ENCODE measurements at places on chromosomes 12 and 14.

DNA sequence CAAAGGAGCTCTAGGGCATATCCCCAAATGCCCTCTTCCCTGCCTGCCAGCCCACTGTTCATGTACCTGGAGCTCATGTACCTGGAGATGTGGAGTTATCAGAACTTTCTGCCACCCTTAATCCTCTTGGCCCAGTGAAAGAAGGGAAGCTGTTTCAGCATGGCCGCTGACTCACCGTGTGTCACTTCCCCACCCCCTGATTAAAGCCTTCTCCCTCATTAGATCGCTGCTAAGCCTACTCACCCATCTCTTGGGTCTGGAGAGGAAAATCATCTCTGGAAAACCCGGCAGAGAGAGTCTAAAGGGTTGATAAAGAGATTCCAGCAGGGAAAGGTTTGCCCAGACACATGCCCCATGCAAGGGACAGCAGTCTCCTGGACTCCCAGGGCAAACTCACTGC, 4.5 kb upstream of the LTBP2 start:
- DNase-seq, result peak; percentile 86

GRCh38 chr12:111643427-111643826, 42.3 kb downstream of the BRAP start:
- DNase-seq, result no peak

GRCh38 chr14:52547526-52547925, 4.8 kb downstream of the TXNDC16 start:
- no peak for DNase-seq

GRCh38 chr14:60657456-60658210, 8.4 kb upstream of the SIX1 start:
- no peak for DNase-seq

DNA sequence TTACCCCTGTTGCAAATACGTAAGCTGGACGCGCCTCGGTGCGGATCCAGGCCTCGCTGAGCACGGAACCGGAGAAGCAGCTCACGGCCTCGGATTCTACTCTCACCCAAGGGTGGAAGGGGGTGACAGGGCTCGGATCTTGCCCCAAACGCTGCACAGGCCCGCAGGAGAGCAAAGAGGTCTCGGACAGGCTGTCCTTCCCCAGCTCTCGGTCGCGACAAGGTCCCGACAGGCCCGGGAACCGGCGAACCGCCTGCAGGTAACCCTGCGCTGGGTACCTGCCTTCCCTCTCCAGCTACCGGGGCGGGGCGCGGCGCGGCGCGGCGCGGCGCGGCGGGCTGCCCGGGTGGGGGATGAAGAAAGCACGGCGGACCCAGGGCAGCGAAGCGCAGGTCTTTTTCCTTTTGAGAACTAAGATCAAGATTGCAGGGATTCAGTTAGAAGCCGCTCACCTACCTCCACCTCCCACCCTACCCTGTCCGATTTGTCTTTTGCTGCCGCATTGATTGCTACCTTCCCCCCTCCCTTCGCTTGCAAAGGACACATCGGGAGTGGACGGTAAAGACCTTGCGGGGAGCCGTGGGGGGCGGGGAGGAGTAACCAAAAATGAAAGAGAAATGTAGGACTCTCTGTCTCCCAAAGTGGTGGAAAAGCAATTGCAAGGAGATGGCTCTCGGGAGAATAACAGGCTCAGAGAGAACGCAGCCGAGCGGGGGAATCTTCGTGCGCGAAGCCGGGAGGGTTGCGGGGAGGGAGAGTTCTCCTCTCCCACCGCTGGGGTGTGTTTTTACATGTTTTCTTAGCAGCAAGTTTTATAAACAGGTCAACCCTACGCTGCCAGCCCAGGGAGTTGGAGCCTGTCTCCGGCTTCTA, 8.4 kb upstream of the TBX3 start:
- no peak for DNase-seq

- no peak for DNase-seq
Measured at GRCh38 chr12:58029260-58029659, 87.9 kb downstream of the ATP23 start.

- peak; percentile 41 for DNase-seq
Measured at GRCh38 chr12:93497456-93497855, 30.1 kb downstream of the MRPL42 start.

DNA sequence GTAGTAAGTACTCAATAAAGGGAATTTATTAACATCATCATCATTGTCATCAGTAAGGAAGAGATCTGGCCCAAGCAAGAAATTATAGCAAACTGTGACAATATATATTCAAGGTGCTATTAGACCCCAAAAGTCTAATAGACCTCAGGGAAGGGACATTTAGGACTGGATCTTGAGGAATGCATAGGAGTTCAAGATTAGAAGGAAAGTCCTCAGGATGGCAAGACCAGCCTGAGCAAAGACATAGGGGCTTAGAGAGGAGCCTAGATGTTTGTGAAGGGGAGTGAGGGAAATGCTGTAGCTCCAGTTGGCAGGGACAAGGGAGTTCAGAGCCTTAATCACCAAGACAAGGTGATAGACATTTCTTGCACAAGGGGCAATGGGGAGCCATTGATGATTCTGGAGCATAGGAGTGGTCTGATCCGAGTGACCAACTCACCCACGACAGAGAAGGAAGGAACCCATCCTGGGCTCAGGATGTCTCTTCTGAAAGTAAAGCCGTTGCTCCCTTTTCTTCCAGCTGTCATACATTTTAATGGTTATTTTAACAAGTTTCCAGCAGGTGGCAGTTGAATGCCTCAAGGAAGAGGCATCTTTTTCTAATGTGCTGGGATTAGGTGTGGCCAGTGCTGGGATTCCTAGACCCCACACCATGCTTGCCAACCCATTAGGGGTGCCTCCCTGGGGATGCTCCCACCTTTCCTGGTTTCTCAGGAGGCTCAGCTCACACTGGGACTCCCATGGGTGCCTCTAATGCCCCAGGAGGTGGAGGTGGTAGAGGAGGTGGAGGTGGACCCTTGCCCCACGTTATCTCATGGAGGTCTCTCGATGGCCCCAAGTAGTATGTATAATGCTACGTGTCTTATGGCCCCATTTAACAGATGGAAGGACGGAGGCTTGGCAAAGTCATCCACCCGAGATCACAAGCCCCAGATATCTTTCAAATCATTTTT, 37.8 kb downstream of the PHETA1 start:
- DNase-seq, result peak; percentile 75

DNA sequence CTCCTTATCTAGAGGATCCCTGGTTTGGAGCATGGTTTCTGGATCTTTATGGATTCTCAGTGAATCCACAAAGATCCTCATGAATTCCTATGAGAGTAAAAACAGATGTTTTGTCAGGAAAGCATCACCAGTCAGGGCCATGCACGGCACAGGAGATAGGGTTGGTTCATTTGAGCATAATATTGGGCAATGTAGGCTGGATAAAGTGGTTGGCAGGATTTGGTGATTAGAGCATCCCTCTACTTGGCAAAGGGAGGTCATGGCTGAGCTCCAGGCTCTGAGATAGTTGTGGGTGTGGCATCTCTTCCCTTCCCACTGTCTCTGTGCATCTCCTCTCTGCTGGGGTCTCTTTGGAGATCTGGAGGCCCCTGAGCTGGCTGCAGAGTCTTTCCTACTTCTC, 149.8 kb downstream of the DACT1 start:
- no peak for DNase-seq

DNA sequence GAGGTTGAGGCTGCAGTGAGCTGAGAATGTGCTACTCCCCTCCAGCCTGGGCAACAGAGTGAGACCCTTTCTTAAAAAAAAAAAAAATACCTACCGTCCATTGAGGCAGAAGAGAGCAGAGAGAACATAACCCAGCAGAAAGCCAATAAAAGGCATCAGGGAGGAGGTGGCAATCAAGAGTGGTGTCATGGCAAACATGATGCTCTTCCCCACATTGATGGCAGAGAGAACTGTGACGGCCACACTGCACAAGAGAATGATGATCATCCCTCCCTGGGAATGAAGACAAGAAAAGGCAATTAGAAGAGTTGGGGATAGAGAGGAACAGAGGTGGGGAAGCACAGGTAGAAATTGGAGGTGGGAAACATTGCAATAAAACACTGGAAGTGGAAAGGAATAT, 12.1 kb downstream of the SRSF5 start:
- DNase-seq, result no peak

DNA sequence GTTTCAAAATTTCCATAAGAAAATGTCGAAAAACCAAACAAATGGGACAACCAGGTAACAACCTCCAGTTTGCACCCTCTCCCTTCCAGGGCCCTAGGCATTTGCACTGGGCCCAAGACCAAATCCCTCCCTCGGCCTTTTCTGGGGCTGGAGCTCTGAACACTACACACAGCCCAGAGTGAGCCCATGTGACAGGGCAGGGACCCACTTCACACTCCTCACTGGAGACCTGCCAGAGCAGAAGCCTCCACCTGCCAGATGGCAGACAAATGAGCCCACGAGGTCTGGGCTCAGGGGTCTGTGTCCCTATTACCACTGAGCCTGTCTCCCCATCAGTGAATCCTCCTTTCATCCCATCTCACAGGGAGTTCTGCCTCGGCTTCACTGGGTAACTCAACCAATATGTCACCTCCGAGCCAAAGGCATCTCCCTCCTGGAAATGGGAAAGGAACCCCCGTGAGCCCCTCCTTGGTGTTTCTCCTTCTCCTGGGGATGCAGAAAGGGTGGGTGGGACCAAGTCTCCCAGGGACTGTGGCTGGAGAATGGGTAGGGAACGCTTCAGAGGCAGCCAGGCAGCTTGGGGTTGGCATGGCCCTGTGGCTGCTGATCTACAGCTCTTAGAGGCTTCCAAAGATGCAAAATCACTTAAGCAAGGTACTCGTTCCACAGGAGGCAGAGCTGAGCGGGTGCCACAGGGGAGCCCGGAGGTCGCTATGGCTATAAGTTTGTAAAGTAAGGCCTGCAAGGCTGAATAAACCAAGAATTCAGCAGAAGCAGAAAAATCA, 10.6 kb downstream of the VWF start:
- no peak for DNase-seq

DNA sequence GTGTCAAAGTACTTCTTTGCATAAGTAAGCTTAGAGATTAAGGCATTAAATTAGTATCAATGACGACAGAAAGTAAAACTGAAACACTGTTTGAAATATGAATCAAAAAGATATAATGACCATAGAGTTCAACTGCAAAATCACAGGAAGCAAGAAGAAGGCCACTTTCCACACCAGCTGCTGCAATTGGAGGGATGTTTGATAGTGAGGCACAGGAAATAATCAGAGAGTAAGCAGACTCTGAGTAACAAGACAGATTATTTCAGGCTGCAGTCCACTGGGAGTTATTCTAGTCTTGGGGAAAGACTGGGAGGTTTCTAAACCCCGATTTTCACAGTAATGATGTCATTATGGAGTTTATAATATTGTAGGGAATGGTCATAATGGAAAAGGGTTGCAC, 12.9 kb downstream of the MDGA2 start:
- no peak for DNase-seq

- DNase-seq, result no peak
Measured at GRCh38 chr12:132417741-132418140, 72.2 kb upstream of the FBRSL1 start.

DNA sequence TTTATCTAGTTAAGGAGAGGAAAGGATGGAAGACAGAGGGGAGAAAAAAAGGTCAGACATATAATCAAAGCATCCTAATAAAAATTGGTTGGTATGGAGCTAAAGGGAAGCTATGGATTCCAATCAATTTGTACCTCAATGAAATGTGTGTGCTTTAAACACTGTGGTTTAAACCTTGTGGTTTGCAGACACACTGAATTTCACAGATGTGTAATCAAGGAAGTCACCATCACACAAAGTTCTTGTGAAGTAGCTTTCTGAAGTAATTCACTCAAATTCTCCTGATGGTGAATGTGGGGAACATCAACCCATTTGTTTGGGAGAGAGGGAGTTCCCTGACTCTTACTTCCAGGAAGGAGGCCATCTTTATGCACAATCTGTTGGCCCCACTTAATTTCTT, 243.3 kb upstream of the KRR1 start:
- no peak for DNase-seq

GRCh38 chr12:27652174-27652763, 44.0 kb upstream of the REP15 start:
- DNase-seq, result peak; percentile 59

DNA sequence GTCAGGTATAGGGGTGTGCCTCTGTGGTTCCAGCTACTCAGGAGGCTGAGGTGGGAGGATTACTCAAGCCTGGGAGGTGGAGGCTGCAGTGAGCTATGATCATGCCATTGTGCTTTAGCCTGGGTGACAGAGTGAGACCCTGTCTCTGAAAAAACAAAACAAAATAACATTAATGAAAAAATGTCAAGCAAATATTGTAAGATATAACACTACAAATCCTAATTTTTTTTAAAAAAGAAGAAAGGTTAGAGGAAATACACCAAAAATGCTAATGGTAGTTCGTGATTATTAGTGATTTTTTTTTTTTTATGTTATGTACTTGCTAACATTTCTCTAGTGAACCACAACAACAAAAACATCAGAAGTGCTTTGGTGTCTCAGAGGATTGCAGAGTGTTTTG, 47.7 kb downstream of the TSPAN9 start:
- no peak for DNase-seq

- peak; percentile 24 for DNase-seq
Measured at GRCh38 chr12:13661005-13661887, 320.2 kb downstream of the GRIN2B start.

GRCh38 chr12:55842681-55843429, at the start of gene MMP19:
Gene MMP19 (minus strand): TSS chr12:55842936. CDS start chr12:55842830, 106 bp downstream.
- peak; percentile 77 for DNase-seq

GRCh38 chr12:15886372-15887042, 4.3 kb downstream of the STRAP start:
- no peak for DNase-seq

GRCh38 chr14:99039331-99040041, 232.5 kb downstream of the BCL11B start:
- DNase-seq, result no peak

DNA sequence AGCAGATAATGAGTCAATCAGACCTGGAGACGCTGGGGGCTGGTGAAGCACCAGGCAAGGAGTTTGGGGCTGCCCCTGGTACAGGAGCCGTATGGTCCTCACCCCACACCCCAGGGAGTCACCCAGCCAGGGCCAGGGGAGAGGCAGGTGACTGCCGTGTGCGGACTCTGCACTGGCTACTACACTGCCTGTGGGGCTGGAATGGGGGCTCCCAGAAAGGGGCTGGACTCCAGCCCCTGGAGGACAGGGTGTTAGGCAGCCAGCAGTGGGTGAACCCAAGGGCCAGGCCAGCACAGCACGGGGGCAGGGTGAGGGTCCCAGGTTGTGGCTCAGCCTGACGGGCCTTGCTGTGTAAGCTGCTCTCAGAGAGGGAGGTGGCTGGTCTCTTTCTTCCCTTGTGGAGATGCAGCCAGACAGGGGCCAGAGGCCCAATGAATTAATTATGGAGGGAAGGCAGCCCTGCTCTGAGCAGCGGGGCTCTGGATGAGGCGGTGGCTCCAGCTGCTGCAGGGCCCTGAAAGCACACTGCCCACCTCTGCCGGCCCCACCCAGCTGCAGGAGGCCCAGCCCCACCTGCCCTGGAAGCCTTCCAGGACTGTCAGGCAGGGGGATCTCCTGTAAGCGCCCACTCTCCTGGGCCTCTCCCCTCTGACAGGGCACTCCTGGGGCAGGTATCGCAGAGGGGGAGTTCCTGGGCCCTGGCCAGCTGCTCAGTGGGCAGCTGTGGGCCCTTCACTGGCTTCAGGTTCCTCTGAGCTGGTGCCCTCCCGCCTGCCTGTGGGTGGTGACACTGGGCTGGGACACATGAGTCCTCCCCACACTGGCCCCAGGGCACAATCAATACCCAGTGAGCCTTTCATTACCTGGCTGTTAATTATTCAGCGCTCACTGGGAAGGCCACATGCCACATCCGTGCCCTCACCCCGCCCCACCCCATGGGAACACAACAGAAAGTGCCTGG, 142.5 kb upstream of the C14orf180 start:
- no peak for DNase-seq

- DNase-seq, result peak; percentile 95
Measured at GRCh38 chr12:9032202-9032964, 43.0 kb downstream of the KLRG1 start.

GRCh38 chr12:120650233-120650690, 9.8 kb downstream of the CABP1 start:
- no peak for DNase-seq

Data from inflammatory macrophage treated with lipopolysaccharide for 4 hours (primary cell).